AG20443 (cell line): ENCODE measurements at places on chromosomes 1 and 21.

GRCh38 chr1:114025609-114026401, 46.5 kb downstream of the OLFML3 start:
- peak; percentile 39 for DNase-seq

DNA sequence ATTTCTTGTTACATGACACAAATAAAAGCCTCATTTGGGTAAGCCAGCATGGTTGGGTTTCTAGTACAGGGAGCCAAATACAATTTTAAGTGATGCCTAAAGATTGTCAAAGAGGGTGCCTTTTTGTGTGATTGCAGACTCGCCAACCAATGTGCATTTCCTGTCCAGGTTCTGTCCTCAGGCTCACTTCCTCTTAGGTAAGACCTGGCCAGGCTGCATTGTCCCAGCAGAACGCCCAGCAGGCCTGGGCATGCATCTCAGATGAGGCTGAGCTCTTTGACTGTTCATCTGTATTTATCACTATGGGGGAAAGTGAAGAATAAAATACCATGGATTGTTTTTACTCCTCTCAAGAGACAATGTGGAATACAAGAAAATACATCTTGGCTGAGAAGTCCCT, 49.7 kb downstream of the KCNC4 start:
- no peak for DNase-seq

DNA sequence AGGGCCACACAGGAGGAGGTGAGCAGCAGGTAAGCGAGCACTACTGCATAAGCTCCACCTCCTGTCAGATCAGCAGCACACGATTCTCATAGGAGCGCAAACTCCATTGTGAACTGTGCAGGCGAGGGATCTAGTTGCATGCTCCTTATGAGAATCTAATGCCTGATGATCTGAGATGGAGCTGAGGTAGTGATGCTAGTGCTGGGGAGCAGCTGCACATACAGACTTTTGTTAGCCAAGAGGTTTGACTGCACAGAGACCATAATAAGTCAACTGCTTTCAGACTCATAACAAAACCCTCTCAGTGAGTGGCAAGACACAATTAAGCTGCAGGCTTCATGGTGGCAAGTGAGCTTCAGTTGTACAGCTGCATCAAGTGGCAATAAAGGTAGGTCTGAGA, 83.4 kb downstream of the PSMG1 start:
- no peak for DNase-seq

GRCh38 chr1:58848818-58849411, 65.1 kb upstream of the JUN start:
- peak; percentile 94 for DNase-seq

- peak; percentile 47 for DNase-seq
Observed at GRCh38 chr1:248841702-248842395, 3.8 kb downstream of the ZNF672 start.

DNA sequence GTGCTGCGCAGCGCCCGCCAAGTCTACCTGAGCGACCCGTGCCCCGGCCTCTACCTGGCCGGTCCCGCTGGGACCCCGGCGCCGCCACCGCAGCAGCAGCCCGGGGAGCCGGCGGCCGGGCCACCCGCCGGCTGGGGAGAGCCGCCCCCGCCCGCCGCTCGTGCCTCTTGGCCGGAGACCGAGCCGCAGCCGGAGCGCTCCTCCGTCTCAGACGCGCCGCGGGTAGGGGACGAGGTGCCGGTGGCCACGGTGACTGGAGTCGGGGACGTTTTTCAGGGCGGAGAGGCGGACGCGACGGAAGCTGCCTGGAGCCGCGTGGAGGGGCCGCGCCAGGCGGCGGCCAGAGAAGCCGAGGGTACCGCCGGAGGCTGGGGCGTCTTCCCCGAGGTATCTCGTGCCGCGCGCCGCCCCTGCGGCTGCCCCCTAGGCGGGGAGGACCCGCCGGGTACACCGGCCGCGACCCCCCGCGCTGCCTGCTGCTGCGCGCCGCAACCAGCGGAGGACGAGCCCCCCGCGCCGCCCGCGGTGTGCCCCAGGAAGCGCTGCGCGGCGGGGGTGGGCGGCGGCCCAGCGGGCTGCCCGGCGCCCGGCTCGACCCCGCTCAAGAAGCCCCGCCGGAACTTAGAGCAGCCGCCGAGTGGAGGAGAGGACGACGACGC, 646 bp downstream of the IER5 start:
- DNase-seq, result no peak

- DNase-seq, result no peak
Observed at GRCh38 chr1:157312082-157312812, 174.1 kb upstream of the ETV3 start.

- DNase-seq, result no peak
Observed at GRCh38 chr1:82598812-82599211, 798.1 kb downstream of the ADGRL2 start.

DNA sequence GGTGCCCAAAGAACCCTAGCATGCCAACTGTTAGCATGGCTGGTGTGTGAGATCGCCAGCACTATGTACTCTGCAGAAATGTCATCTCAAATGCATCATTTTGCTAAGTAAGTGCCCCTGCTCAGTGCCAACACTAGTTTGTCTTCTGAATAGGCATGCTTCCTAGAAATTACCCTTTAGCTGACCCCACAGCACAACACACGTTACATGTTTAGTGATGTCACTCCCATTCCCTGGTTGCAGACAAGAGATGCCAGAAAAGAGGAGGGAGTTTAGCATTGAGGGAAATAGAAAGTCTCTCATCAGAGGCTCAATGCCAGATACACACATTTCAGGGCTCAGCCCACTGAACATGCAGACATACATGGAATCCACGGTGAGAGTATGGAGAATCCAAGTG, 9.3 kb upstream of the ST6GALNAC3 start:
- DNase-seq, result no peak

DNA sequence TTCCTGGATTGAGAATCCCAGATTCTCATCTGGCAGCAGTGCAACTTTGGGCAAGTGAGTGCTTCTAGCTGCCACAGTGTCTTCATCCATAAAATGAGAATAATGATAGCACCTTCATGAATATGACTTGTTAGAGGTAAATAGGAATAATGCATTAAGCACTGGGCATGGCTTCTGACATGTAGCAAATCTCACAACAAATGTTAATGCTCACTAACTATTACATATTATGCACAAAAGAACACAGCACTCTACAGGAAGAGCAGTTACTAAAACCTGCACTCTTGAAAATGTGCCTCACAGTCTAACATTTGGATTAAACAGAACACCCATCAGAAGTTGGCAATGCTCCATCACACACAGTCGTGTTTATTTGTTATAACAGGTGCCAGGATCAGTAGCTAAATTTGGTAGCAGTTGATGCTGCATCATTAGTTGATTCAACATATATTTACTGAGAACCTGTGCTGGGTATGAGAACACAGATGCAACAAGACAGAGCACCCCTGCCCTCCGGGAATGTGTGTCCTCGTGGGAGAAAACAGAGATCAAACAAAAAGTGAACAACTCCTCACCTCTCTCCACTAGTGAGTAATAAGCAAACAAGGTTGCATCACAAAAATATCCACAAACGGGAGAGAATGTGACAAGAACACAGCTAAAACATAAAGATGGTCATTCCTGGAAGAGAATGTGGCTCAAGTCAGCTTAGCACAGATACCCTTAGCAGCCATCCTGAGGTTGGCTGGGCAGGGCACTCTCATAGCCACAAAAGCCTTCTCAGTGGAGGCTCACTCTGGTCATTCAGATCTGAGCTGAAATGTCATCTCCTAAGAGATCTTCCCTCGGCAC, 26.2 kb upstream of the LBR start:
- no peak for DNase-seq

DNA sequence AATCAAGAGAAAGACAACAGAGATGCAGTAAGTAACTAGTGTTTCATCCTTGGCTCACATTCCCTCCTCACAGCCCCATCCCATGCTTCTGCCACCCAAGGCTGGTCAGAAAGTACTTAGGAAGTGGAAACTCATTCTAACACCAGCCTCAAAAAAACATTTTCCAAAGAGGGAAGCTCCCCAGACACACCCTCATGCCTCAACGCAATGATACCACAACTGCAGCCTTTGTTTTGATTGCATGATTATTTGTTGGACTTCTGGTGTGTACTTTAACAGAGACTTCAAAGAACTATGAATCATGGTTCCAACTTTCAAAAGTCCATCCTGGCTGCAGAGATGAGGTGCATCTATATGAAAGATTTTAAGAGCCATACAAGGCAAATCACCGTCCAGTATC, 45.2 kb upstream of the KCNA3 start:
- no peak for DNase-seq

GRCh38 chr1:9607352-9607751, 18.6 kb downstream of the TMEM201 start:
- no peak for DNase-seq

- peak; percentile 85 for DNase-seq
Observed at GRCh38 chr1:205375835-205376545, 19.3 kb upstream of the KLHDC8A start.

- peak; percentile 87 for DNase-seq
Observed at GRCh38 chr1:181179987-181180365, 91.5 kb downstream of the IER5 start.

DNA sequence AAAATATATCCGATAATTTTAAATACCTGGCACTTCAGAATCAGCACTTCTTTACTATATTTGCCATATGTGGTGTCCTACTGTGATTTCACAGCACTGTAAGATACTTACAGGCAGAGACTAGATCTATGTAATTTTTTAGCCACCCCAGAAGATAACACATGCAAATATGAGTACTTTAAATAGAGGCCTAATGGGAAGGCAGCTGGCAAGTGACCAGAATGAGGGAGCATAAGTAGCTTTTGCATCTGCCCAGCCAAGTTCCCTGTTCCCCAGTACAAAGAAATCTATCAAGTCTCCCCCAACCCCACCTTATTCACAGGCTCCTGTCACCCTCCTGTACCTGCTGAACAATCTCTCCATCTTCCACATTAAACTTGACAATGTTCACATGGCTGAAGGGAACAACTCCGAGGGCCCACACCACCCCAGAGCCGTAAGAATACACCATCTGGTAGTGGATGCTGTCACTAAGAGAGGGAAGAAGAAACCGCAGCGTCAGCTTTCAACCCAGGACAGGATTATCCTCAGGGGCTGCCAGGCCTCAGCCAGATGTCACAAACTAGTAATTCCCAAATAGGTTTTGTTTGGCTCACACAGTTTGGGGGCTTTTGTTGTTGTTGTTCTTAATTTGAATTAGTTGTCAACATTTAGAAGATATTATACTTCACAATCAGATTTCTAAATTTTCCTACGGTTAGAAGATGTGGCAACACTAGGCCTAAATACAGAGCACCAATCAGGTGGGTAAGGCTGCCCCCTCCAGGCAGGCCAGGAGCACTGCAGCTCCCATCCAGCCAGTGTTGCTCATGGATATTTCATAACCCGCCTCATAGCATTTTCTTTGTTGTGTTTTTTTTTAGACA, 10.4 kb downstream of the EMC1 start:
- DNase-seq, result peak; percentile 94

DNA sequence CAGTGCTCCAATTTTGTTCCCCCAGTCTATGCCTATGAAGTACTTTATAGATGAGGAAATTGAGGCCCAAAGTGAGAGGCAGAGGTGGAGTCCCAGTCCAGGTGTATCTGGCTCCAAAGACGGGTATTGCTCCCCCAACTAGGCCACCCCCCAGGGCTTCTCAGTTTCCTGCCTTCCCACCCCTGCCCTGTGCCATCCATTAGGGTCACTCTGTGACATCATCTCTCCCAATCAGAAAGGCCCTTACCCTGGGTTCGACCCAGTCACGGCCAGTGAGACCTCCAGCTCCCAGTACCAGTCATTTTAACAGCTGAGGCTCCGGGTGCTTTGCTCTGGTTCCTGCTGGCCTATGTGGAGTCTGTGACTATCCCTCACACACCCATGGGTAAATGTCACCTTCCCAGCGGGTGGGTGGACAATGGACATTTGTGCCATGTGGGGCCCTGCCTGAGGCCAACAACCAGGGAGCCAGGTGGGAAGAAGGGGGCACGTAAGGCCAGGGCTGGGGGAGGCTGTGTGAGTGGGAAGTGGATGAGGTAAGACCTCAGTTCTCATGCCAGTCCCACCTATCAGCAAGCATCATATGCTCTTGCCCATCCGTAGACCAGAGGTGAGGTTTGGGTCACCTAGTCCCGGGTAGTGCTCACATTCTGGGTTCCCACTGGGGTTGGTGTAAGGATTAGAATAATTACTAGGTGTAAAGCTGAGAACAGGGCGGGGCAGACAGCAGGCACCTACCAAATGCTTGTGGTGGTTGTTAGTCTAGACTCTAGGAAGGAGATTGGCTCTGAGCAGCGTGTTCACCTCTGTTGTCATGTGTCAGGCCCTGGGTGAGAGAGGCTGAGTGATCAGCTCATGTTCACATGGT, 685.9 kb downstream of the MATN1 start:
- no peak for DNase-seq
